ENCODE measurements at places on chromosomes 12 and 14. TPM values are rescaled to one million over a fixed set of nuclear protein-coding genes. Genes with fewer than 3 reads are reported as not detected.

DNA sequence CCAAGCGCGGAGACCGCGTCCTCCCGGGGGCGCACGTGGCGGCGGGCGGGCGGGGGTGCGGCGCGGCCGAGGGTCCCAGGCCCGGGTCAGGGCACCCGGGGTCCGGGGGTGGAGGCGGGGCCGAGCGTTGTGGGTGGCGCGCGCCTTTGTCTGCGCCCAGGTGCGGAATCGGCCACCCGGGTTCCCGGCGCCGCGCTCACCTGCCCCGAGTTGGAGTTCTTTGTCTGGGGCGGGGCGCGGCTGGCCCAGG is 50.1 kb downstream of the LRCOL1 start:
- no peak for DNase-seq

- no peak for DNase-seq
Observed at GRCh38 chr12:13719986-13720385, 261.4 kb downstream of the GRIN2B start.

DNA sequence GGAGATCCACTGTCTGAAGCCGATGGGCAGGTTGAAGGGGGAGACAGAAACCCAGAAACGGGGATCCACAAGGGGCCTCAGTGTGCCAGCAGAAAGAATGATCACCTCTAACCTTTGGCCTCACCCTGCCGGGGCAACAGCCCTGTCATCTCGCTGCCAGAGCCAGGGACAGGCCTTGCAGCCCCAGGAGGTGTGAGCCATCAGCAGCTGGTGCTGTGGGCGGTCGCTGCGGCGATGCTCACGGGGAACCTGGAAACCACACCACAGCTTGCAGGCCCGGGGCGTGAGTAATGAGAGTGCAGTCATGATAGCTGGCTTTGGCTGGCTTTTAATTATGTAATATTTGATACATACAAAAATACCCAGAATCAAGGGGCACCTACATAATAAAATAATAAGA is 4.7 kb upstream of the TTC7B start:
- peak; percentile 82 for DNase-seq

Gene PRH2
- 1.0 TPM for total RNA-seq

- DNase-seq = peak; percentile 85
Observed at GRCh38 chr14:65502676-65503124, 90.2 kb downstream of the FUT8 start.
